ENCODE measurements at places on chromosomes 4 and X.

DNA sequence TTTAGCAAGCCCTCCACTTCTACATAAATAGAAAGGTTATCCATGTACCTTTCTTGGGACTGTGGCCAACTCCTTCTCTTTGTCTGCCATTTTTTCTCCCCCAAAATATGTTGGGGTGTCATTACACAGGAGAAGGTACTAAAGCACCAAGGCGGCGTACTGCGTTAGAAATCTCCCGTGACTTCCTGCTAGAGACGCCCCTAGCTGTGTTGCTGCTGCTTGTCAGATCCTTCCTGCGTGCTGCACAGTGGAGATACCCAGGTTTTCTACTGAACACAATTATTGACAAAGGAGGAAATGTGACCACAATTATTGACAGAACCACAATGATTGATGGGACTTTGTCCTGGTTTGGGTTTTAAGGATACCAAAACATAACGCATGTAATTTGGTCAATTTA lies 97.7 kb downstream of the EFHC2 start:
- no peak for DNase-seq

DNA sequence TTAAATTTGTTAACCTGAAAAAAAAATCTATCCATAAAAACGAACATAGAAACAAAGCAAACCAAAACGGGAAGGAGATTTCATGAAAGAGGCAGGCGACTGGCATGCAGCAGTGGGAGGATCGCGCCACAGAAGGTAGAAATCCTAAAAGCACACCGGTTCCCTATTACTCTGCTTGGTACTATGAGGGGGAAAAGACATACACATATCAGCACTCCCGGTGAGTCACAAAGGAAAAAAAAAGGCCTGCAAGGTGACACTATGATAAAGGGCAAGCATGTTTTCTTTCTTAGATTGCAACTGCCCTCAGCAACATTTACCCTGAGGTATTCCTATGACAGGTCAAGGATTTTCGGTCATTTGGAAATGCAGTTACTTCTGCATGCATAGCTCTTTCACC lies 60.6 kb upstream of the NAP1L5 start:
- no peak for DNase-seq

DNA sequence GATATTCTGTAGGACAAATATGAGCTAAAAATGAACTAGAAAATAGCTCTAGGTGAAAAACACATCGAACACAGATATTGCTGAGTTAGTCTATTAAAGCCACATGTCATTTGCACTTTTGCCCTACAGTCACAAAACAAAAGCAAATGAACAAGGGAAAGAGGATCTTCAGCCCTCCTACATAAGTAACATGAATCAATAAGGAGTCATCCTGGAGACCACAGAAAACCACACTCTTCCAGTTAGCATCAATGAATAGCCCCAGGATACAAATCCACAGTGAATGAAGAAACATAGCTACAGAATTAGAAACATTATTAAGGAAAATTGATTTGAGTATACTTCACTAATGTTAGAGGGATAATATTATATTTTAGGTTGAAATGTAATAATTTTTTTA lies 311.4 kb downstream of the MAPK10 start:
- DNase-seq, result no peak

DNA sequence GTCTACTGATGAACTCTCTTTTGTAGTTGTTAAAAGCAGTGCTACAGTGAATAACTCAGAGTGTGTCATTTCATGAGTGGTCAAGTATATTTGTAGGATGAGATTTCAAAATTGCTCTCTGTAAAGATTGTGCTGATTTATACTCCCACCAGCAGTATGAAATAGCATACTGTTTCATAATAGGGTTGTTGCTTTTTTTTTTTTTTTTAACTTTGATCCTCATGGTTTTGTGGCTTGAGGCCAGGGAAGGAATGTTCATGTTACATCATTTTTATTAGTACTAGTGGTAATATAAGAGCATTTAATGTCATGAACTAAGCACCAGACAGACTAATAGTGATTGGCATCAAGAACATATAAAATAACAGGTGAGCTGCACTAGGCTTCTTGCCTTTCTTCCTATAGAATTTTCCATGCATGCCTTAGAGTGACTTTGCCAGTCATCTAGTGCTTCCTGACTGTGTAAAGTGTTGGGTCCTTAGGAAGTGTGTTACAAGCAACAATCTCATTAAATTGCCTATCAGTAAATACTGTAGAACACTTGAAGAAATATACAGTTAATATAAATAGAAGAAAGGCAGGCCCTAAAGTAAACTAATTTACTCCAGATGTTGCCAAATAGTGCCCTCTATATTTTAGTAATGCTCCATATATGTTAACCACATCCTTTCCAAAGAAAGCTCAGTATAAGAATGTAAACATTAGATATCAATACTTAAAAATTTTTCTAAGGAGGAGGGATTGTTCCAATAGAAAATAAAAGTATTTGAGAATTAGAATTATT lies 38.6 kb upstream of the MSMO1 start:
- DNase-seq, result no peak

DNA sequence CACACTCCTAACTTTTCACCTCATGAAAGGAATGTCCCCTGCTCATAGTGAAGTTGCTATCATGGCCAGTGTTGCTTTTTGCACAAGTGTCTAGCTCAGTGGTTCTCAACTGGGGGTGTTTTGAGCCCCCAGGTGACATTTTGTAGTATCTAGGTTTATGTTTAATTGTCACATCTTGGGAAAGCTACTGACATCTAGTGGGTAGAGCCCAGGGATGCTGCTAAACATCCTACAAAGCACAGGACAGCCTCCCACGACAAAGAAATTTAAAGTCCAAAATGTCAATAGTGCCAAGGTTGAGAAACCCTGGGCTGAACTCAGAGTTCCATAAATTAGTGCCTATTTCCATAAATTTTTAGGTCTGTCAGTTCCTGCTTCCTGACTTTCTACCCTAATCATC lies 70.7 kb upstream of the HCCS start:
- DNase-seq, result no peak

- no peak for DNase-seq
These were observed 890 bp downstream of the RASSF6 start for GRCh38 chr4:73619346-73619745.

- DNase-seq, result peak; percentile 56
These were observed 243.8 kb upstream of the JADE1 start for GRCh38 chr4:128565565-128566186.

DNA sequence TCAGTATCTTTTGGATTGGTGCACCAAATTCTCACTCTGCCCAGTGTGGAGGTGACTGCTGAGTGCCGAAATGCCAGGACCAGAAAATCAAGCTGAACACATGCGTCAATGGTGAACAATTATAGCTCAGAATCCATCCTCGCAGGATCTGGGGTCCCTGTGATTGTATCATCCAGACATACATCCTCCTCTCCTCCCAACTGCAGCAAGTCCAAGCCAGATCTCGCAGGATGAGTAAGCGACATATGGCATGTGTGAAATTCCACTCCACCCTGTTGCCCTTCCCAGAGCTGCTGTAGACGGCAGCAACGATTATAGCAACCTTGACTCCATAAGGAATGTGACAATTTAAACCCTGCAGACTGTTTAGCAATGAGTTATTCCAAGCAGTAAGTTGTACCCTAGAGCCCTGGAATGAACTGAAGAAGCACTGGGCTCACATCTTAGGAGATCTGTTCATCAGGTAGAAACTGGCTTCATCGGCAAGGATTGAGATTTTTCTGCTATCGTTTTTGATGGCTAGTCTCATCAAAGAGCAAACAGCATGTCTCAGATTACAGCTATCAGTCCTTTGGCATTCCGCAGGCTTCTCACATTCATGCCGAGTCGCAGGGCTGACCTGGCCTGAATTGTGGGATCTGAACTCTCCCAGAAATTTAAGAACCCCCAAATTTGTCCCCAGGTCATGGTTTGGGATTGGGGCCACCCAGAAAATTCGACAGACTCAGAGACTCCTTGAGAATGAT lies 35.5 kb upstream of the SORBS2 start:
- no peak for DNase-seq

- no peak for DNase-seq
These were observed 43.1 kb upstream of the MCF2 start for GRCh38 chrX:139751053-139751452.

DNA sequence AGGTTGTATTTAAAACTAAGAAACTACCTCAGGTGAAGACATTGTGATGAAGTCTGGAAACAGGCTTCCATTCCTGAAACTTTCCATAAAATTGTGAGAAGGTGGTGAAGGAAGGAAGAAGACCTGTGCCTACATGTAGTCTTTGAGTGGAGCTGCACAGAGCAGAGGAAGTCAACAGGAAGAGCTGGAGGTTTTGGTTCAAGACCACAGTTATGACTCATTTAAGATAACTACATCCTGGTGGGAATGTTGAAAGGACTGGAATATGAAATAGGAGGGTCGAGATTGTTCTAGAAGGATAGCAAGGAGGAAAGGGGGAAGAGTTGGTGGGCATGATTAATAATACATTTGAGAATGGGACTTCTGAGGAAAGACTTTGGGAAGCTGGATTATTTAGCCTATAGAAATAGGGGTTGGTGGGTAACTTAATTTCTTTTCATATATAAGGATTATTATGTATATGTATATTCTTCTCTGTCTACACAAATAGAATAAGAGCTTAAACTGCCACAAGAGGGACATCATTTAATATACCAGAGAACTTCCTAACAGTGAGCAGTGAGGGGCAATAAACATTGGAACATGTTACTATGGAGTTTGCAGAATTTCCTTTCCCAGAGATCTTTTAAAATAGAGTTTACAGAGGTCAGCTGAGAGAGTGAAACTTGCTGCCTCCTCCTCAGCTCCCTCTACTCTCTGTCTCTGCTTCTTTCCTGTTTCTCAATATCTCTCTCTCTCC lies 23.5 kb downstream of the AWAT2 start:
- no peak for DNase-seq

- no peak for DNase-seq
These were observed 649.6 kb upstream of the NDST4 start for GRCh38 chr4:115763051-115763450.

DNA sequence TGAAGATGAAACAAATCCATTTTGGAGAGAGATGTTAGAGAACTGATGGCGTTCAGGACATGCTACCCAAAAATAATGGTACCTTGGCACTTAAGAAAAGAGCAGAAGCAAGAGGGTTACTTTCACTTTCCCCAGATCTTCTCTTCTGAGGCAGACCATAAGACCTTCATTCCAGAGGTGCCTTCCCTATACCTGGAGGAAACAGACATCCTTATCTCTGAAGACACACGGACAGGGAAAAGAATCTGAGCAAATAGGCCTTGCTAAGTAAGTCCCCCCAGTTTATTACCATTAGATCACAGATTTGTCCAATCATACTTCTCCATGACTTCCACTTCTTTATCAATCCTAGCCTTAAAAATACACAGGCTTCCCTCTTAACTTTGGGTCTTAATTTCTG lies 2.0 kb upstream of the FGF2 start:
- DNase-seq, result no peak

GRCh38 chr4:153205757-153206156 lies 1.5 kb downstream of the TRIM2 start:
- no peak for DNase-seq

DNA sequence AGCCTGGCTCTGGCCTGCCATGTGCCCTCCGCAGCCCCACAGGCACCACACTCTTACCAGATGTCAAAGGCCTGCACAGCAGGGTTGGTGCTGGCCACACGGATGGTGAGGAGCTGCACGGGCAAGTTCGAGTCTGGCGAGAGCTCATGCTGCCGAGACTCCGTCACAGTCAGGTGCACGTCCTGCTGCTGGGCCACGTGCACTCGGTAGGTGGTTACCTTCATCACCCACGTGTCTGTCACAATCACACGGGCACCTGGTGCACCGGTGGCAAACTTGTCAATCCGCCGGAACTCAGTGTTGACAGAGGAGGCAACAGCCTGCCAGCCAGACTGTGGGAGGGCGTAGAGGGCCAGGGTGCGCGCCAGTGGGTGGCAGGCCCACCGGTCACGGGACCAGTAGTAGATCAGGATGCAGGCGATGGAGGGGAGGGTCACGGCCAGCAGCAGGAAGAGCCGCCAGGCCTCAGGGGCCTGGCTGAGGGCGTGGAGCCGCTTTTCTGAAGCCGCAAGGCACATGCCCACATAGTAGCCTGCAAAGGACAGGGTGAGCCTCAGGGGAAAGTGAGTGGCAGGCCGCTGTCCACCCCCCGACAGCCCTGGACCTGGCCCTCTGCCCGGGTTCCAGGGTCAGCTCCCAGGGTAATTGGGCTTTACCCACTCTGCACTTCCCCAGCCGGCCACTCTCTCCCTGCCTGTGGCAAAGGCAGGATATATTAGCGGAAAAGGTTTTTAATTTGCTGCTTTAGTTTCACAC lies 2.9 kb downstream of the TMEM129 start:
- no peak for DNase-seq

DNA sequence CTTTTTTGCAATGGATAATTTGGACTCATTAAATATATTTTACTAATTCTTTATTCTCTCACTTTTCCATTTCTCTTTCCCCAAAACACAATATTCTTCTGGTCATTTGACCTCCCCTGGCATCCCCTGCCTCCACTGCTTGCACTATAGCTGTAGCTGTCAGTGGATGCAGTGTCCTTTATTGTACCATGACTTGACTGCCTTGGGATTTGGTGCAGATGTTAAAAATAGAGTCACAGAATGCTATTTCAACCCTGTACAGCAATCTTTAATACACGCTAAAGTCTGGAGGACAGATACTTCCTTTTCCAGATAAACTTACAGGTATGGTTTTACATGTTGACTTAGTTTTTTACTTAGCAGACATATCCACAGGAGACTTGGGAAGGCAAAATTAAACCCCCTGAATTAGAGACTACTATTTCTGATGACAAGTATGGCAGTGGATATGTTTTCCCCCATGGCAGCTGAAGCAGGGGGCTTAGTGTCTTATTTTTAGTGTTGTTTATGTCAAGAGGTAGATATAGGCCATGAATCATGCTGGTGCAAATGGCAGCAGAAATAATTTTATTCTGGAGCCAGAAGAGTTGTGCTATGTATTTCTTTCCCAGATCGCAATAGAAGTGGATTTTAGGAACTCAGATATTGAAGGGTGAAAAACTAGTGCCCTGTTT lies 461.4 kb downstream of the NAF1 start:
- no peak for DNase-seq

DNA sequence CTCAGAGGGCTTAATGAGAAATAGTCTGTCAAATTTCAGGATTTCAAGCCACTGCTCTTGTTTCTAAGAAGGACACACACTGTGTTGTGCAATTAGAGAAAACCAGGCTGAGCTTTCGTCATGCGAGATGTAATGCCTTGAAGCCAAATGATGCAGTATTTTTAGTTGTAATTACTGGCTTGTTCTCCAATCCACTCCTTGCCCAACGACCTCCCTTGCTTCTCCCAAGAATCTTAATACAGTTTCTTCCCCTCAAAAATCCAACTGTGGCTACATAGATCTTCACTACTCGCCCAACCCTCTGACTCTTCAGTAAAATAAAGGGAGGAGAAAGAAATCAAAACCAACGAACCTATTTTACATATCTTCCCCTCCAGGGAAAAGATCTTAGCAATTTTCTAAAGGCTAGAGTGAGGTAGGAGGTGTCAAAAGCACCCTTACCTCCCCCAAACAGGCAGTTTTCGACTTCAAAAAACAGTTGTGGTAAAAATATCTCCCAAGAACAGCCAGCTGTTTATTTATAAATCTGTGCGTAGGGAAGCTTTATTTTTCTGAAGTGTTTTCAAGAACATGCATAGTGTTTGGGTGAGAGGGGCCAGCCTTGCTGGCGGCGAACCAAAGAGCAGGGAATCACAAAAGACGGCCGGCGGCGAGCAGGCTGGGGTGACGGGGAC lies 68.7 kb downstream of the MGST2 start:
- no peak for DNase-seq

All from GM12865 (cell line).